Cortex of kidney (tissue), 1 donor: ENCODE measurements at places on chromosomes 7 and 10.

- no peak for DNase-seq
Observed at GRCh38 chr10:12308057-12308456, 41.3 kb upstream of the CAMK1D start.

GRCh38 chr10:44394696-44395381, 9.9 kb upstream of the CXCL12 start:
- no peak for DNase-seq

DNA sequence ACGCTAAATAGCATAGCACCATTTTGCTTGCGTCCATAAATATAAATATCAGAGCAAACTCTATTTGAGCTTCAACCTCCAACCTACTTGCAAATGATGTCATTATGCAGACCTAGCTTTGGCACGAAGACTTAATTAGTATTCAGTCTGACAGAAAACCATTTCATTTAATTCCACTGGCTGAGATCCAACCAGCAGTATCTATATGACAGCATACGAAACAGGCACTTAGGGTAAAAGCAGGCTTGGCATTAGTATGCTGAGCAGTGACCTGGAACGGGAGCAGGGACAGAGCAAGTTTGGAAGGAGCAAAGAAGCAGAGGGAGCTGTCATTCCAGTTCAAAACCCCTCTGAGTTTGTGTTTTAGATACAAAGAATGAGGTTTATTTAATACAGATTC, 312.5 kb upstream of the CHRM2 start:
- no peak for DNase-seq

DNA sequence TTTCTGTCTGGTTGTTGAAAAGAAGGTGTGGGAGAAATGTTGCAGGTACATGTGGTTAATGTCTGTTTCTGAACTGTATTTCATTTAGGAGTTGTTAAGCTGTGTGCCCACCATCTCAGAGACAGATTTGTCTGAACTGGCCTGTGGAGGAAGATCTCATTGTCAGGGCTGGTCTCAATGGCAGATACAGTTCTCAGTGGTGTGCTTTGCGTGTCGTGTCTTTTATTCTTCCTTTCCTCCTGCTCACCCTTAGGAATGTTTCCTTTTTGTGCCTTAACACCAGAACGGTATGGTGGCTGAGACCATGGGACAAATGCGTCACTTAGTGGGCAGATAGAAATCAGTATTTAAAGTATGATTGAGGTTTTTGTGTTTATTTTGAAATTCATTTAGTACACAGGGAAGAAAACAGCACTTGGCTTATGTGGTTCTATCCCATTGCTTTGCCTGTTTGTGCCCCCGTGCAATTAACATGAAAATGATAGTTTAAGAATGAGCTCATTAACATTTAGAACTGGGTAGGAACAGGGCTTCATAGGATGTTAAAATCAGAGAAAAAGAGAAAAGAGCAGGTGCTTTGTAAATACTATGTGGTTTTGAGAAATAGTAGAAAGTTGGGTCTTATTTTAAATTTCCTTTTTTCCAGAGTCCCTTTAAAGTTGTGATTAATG, 112.6 kb downstream of the AUTS2 start:
- no peak for DNase-seq

GRCh38 chr7:29866490-29866930, 60.2 kb downstream of the WIPF3 start:
- DNase-seq: no peak

DNA sequence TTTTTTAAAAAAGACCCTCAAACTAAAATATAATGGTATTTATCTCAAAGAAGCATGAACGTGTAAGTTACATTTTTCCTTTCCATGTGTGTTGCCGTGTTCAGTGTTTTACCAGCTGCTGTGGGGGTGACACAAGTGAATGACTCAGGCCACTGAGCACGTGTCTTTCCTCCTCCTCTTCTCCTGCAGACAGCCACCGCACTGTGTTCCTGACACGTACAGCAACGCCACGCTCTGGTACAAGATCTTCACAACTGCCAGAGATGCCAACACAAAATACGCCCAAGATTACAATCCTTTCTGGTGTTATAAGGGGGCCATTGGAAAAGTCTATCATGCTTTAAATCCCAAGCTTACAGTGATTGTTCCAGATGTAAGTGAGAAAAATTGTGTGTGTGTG, 29.7 kb downstream of the TMEM248 start:
- DNase-seq: no peak

GRCh38 chr7:8629504-8629903, 196.1 kb downstream of the NXPH1 start:
- DNase-seq: no peak

GRCh38 chr10:100128951-100129350, 47.3 kb upstream of the CPN1 start:
- no peak for DNase-seq

- DNase-seq: no peak
Observed at GRCh38 chr7:41824284-41824683, 121.4 kb upstream of the INHBA start.

DNA sequence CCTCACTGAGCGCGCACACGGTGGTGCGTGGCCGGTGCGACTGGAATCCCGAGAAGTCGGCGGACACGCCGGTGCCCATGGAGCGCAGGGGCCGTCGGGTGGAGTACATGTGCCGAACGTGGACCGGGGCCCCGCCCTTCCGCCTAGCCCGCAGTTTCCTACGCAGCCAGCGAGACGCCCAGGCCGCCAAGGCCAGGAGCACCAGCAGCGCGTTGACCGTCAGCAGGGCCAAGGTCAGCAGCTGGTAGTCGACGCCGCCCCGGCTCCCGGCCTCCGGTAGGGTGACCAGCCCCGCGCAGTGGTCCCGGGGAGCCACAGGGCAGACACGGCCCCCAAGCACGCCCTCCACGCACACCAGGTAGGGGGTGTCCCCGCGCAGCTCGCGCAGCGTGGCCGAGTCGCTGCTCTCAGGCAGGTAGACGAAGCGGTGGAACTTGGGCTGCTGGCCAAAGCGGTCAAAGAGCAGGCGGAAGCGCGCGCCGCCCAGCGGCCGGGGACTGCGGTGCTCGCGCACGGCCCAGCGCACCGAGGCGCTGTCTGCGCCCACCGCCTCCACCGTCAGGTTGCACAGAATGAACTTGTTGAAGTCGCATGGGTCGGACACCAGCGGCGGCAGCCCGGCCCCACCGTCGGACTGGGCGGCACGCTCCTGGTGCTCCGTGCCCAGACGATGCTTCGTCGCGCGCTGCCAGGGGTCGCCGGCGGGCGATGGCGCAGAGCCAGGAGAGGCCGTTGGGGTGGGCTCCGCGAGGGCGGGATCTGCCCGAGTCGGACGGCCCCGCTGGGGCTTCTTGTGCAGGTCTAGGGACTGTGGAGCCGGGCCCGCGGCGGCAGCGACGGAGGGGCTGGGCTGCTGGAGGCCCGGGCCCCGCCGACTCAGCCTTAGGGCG, 2.2 kb downstream of the TRIL start:
- DNase-seq: no peak
